Immature natural killer cell (primary cell): ENCODE measurements at places on chromosomes 16 and 17. TPM values are rescaled to one million over a fixed set of nuclear protein-coding genes. Genes with fewer than 3 reads are reported as not detected.

Gene NOTUM
- polyA plus RNA-seq, result not detected

Gene SLC6A4
- polyA plus RNA-seq, result not detected

- DNase-seq, result peak; percentile 77
- H3K27me3 ChIP-seq, result peaks cover 2% of the 10 kb centered on the region
- no peaks in the 10 kb centered on the region for H3K36me3 ChIP-seq
- H3K27ac ChIP-seq, result peak overlapping the region; percentile 91
These were observed 55.3 kb downstream of the WDR45B start for GRCh38 chr17:82592767-82593589.

Gene TMEM101
- polyA plus RNA-seq, result 38.3 TPM

Gene GDPD1
- 4.1 TPM for polyA plus RNA-seq

Gene RNF112
- not detected for polyA plus RNA-seq

- DNase-seq, result no peak
- no peaks in the 10 kb centered on the region for H3K36me3 ChIP-seq
- H3K27me3 ChIP-seq, result peaks cover 3% of the 10 kb centered on the region
- H3K4me1 ChIP-seq, result no peaks in the 10 kb centered on the region
These were observed 319.4 kb downstream of the ZFHX3 start for GRCh38 chr16:72728516-72728915.

- H3K27me3 ChIP-seq, result peaks cover 16% of the 10 kb centered on the region
- peak within 1 kb of the TSS; percentile 99 for H3K27ac ChIP-seq
- peak; percentile 81 for DNase-seq
- H3K4me3 ChIP-seq, result peak within 1 kb of the TSS; percentile 94
These were observed at the start of gene MLLT6 for GRCh38 chr17:38704606-38705522. Gene MLLT6, plus strand, starts transcription at chr17:38705273. Its CDS starts 360 bp downstream, at chr17:38705633.

Gene KRT33B
- polyA plus RNA-seq, result not detected

Gene PSKH1
- polyA plus RNA-seq, result 16.4 TPM

- peaks cover 56% of the 10 kb centered on the region for H3K4me1 ChIP-seq
- peak within 1 kb of the TSS; percentile 88 for H3K4me3 ChIP-seq
- H3K36me3 ChIP-seq, result peaks cover 4% of the 10 kb centered on the region
- H3K27me3 ChIP-seq, result peaks cover 22% of the 10 kb centered on the region
- H3K27ac ChIP-seq, result peak within 1 kb of the TSS; percentile 91
These were observed at the start of gene AMDHD2 for GRCh38 chr16:2520097-2520783. Gene AMDHD2, plus strand, starts transcription at chr16:2520371. Its CDS starts 88 bp downstream, at chr16:2520459.

DNA sequence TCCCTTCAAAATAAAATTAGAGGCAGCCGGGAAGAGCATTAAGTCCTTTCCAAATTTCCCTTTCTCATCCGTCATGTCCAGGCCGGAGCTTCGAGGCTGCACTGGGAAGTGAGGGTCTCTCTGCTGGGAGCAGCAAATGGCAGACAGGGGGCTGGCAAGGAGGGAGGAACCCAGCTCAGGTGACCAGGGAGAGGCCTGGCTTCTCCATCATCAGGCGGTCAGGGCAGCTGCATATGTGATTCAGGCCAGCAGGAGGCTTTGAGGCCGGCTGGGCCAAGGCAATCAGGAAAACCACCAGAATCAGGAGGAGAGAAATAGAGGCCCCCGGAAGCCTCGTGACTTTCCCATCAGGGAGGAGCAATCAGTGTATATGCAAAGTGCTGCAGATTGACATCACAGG is 85.0 kb upstream of the RPL38 start:
- DNase-seq, result no peak
- H3K27me3 ChIP-seq, result peaks cover 7% of the 10 kb centered on the region
- no peak overlapping the region for H3K4me3 ChIP-seq
- H3K27ac ChIP-seq, result no peak overlapping the region

GRCh38 chr17:17081304-17081940 is 39.2 kb downstream of the MPRIP start:
- H3K4me3 ChIP-seq, result no peak overlapping the region
- no peaks in the 10 kb centered on the region for H3K27me3 ChIP-seq
- peaks cover 4% of the 10 kb centered on the region for H3K36me3 ChIP-seq
- DNase-seq, result no peak
- H3K27ac ChIP-seq, result peak overlapping the region; percentile 61
- H3K4me1 ChIP-seq, result peaks cover 13% of the 10 kb centered on the region

Gene SBK1
- 14.2 TPM for polyA plus RNA-seq

DNA sequence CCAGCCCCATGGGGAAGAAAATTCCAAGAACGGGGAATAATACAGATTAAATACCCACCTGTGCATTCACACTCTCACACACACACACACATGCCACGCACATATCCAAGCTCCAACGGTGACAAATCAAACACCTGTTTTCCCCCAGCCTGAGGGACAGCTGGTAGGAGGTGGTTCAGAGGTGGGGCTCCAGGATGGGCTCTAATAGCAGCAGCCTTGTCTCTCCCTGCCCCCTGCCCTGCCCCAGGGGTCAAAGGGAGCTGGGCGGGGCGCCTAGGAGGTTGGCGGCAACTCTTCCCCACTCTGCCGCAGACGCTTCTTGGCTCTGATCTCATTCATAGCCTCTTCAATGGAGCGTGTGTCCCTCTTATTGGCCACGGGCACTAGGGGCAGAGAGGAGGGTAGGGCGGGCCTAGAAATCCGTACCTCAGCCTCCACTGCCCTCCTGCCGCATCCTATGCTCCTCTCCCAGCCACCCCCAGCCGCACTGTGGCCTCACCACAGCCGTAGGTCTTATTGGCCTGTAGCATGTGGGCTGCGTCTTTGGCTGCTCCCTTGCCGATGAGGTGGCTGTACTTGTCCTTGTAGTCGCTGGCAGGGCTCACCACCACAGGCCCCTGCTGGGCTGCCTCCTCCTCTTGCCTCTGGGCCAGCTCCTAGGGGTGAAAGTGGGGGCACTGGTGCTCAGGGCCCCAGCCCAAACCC is 8.2 kb downstream of the SPAG7 start:
- no peak for DNase-seq
- H3K4me1 ChIP-seq, result peaks cover 3% of the 10 kb centered on the region
- H3K4me3 ChIP-seq, result no peak overlapping the region
- no peak overlapping the region for H3K27ac ChIP-seq
- peaks cover 9% of the 10 kb centered on the region for H3K36me3 ChIP-seq

Gene ABI3
- 149 TPM for polyA plus RNA-seq

DNA sequence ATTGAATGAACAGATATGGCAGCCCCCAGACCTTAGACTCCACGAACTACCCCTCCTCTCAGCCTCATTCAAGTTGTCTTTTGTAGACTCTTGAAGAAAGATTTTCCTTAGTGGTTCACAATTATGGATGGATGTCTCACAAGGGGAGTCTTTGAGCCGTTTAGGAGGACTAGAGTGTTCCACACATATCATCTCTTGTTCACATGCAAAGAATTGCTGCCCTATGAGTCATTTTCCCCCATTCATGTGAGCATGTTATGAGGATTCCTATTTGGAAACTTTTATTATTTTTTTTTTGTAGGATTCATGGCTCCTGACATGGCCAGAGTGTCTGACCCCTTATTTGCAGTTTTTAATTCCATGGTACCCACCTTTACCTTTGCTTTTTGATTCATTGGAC is 237.1 kb downstream of the SHISA9 start:
- no peak for DNase-seq
- no peaks in the 10 kb centered on the region for H3K36me3 ChIP-seq
- no peaks in the 10 kb centered on the region for H3K4me1 ChIP-seq
- H3K27me3 ChIP-seq, result no peaks in the 10 kb centered on the region

- no peak overlapping the region for H3K27ac ChIP-seq
- no peaks in the 10 kb centered on the region for H3K36me3 ChIP-seq
- H3K4me1 ChIP-seq, result peaks cover 6% of the 10 kb centered on the region
- DNase-seq, result peak; percentile 50
- no peak overlapping the region for H3K4me3 ChIP-seq
These were observed 32.8 kb downstream of the MYO15A start for GRCh38 chr17:18141210-18141803.

DNA sequence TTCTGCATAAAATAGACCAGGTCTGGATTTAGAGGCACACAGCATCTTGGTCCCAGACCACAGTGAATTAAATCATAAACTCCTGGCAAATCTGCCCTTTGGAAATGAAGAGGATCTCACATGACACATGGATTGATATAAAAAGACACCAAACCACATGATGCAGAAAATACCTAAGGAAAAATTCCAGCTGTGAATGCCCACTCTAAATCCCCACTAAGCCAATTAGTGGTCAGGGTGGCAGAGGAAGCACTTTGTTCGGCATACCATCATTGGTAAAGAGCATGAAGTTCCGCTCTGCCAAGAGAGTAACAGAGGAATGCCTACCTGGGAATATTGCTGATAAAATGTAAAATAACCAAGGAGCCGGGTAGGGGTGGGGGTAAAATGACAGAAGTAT is 32.4 kb upstream of the NOL11 start:
- H3K4me1 ChIP-seq, result no peaks in the 10 kb centered on the region
- no peak overlapping the region for H3K4me3 ChIP-seq
- DNase-seq, result no peak
- peaks cover 12% of the 10 kb centered on the region for H3K36me3 ChIP-seq
- H3K27me3 ChIP-seq, result peaks cover 6% of the 10 kb centered on the region

DNA sequence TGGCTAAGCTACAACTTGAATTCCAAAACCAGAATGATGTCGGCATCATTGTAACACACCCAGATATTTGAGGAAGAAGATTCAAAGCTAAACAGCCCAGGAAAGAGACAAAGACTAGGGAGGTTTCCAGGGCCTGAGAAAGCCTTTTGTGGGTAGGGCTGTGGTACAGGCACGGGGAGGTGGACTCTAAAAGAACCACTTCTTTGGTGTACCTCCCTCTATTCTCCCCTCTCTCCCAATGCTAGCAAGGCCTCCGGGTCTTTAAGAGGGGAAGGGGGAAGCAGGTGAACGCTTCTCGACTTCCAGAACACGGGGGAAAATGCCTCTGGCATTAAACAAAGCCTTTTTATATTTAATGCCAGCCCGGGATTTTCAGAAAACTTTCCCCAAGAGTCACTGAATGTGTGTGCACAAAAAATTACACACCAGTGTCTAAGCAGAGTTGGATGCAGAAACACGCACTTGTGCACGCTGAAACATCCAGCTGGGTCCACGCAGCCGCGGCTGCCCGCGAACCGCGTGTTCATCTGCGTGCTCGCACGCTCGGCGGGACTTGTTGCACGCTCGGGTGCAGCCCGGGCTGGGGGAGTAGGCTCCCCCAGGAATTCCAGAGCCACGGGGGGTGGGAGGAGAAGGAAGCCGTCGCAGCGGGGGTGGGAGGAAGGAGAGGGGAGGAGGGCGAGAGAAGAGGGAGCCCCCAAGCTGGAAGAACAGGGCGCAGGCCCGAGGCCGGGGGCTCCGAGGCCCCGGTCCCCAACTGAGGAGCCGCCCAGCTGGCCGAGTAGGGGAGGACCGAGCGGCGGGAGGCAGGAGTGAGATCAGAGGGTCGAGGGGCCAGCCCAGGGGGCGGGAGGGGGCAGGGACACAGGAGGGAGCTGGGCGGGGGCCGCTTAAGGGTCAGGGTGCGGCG is 20.1 kb upstream of the ZNF423 start:
- no peak overlapping the region for H3K4me3 ChIP-seq
- H3K27ac ChIP-seq, result no peak overlapping the region
- DNase-seq, result no peak

GRCh38 chr16:68005786-68006286 is 6.6 kb upstream of the DPEP2 start:
- peak overlapping the region; percentile 95 for H3K27ac ChIP-seq
- H3K27me3 ChIP-seq, result no peaks in the 10 kb centered on the region
- H3K4me1 ChIP-seq, result peaks cover 28% of the 10 kb centered on the region

DNA sequence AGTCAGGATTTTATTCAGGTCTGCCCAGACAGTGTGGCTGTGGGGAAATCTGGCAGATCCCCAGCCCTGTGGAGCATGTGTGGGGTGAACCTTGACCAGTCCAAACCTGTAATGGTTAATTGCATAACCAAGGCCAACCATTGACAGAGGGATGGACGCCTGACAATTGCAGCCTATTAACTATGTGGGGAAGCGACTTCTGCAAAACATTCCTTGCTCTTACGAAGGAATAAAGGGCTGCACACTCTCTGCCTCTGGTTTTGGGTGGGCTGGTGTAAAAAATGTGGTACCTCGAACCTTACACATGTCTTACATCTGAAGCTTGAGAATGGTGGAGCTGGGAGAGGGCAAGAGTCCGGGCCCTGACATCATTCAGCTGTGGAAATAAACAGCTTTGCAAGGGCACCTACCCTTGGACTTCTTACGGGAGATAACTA is 35.8 kb downstream of the MAF start:
- no peak overlapping the region for H3K4me3 ChIP-seq
- peaks cover 4% of the 10 kb centered on the region for H3K36me3 ChIP-seq
- no peaks in the 10 kb centered on the region for H3K4me1 ChIP-seq
- H3K27ac ChIP-seq, result no peak overlapping the region
- peaks cover 12% of the 10 kb centered on the region for H3K27me3 ChIP-seq
- no peak for DNase-seq

- H3K4me3 ChIP-seq, result no peak overlapping the region
- no peak for DNase-seq
- no peaks in the 10 kb centered on the region for H3K36me3 ChIP-seq
- H3K27ac ChIP-seq, result no peak overlapping the region
- peaks cover 2% of the 10 kb centered on the region for H3K27me3 ChIP-seq
These were observed 12.6 kb upstream of the CA10 start for GRCh38 chr17:52170963-52171572.
